ENCODE measurements at places on chromosomes 2 and 18. TPM values are rescaled to one million over a fixed set of nuclear protein-coding genes. Genes with fewer than 3 reads are reported as not detected.

GRCh38 chr2:67721516-67721915, 324.4 kb downstream of the ETAA1 start:
- no peak for DNase-seq

DNA sequence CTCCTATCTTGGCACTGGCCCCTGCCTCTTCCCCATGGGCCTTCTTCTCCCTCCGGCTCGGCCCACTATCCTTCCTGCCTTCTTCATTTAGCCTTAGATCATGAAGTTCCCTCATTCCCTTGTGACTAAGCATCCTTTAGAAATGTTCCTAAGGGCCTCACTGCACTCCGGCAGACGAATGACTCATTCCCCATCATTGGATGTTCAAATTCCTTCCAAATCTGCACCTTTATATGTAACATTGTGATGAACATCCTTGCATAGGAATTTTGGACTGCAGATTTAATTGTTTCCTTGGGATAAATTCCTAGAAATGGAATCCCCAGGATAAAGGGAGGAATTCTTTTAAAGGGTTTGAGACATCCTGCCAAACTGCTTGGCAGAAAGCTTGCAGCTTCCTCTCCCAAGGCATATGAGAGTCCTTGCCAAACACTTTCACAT, 19.0 kb downstream of the CRACDL start:
- DNase-seq = peak; percentile 48

DNA sequence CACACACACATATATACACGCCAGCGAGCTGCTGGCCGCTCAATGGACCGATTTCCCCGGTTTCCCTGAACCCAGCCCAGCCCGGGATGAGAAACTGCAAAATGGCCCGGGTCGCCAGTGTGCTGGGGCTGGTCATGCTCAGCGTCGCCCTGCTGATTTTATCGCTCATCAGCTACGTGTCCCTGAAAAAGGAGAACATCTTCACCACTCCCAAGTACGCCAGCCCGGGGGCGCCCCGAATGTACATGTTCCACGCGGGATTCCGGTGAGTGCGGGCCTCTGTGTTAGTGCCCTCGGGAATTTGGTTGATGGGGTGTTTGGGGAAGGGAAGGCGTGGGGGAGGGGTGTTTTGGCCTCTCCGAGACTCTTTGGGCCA, 392 bp downstream of the ST8SIA3 start:
- DNase-seq = no peak

DNA sequence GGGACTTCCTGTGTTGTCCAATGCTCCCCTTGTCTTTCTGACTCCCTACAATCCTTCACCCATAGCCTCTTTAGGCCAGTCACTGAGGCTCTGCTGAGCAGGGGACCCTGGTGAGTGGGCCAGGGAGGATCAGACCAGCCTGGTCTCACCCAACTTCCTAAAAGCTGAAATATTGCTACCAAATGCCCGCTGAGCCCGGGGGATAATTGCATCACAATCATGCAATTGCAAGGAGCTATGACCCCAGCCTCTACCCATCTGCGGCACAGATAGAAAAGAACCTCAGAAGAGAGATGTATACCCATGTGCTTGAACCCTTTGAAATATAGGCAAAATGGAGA, 3.7 kb upstream of the SP100 start:
- no peak for DNase-seq

DNA sequence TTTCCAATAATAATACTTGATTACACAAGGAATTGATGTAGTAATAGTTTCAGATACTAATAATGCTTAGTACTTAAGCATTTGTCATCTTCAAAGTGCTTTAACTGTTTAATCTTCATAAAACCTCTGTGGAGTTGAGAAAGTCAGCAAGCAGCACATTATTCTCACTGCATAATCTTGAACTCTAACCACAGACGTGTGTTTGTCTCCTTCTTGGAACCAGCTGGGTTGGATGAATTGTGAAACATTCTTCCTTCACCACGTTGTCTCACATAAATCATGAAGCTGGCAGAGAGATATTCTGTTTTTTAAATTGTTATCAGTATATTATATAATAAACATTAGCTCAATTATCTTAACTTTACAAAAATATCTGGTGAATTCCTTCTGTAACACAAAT, 55.1 kb upstream of the LDAH start:
- peak; percentile 10 for DNase-seq

DNA sequence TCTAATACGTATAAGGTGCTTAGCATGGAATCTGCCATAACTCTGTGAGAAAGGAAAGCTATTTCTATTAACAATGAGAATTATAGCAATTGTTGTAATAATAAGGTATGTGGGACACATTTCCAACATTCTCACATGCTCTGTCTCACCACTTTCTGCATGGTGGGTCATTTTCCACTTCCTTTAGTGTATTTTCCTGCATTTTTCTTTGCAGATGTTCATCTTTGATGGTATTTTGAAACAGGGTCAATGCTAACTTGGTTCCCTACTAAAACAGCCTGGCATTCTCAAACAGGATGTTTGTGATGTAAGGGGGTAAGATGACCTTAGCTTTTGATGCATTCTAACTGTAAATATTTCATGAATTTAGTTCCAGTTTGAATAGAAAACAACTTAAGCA, 54.7 kb downstream of the MYO1B start:
- DNase-seq = no peak

GRCh38 chr2:210917465-210917864, 361.1 kb downstream of the CPS1 start:
- DNase-seq = no peak

DNA sequence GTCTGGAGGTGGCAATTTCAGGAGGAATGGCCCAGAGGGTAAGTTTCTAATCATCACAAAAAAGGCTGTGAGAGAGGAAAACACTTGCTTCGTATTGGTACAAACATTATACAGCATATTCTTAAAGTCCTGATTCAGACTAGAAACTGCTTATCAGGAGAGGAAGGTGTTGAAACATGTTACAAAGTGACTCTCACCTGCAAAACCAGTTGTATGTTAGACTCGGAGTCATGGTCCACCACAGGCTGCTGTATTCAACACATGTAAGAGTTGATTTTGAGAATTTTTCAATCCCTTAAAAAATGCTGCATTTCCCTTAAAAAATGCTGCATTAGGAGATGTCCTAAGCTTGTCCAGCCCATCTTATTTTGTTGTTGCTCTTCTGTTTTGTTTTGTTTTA, 61.5 kb downstream of the MBP start:
- no peak for DNase-seq

DNA sequence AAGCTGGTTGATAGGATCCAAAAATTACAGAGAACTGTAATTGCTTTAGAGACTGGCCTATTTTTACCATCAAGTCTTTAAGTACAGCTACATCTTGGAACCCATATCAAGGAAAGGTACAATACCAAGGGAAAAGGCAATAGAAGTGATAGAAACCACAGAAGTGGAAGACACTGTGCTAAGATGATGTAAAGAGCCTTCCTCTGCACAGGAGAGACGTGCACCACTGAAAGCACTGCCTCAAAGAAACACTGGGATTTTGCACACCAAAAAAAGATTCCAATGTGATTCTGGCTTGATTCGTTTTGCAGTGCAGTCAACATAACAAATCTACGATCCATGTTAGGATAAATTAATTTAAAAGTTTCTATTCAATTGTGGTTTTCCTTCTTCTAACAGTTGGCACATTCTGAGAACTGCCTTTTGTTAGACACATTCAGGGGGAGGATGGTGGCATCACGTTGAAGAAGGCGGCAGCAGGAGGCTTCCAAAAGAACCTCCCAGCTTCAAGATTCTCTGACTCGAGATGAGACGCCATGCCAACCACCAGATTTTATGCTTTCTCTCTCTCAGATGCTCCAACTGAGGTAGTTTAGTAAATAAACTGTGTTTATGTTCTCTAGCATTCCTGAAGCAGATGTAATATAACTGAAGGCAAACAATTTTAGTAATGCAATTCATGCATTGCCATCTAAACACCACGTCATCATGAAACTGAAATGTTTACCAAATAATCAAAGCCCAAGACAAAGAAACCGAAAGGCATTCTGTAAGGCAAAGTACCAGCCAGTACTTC, 102.9 kb downstream of the BCL2 start:
- no peak for DNase-seq

DNA sequence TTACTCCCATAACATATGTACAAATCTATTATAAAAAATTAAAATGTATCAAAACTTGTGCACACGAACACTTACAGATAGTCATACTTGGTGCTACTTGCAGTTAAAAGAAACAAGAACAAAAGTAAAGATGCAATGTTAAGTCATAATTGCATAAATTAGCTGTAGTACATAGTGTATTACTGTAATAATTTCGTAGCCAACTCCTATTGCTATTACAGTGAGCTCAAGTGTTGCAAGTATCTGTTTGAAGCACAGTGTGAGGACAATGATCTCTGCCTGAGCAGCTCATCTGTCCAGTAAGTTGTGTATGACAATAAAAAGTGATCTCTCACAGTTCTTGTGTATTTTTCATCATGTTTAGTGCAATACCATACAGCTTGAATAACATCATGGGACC, 7.5 kb upstream of the SERPINB13 start:
- no peak for DNase-seq

DNA sequence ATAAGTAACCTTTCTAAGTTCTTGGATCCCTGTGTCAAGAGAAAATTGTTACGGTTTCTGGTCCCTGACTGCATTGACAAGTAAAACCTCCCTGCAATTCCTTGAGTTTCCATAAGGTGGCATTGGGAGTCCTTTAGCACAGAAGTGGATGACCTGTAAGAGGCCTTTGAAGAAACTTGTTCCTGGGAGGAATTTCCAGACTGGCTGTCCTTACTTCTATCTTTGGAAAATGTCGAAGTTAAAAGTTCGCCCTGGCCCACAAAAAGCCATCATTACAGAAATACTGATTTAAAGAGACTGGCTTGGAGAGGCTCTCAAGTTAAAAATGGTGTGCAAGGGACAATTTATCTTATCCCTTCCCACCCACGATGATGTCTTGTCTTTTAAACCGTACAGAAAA, 218.4 kb downstream of the CDH20 start:
- DNase-seq = peak; percentile 86

- DNase-seq = peak; percentile 94
Observed at GRCh38 chr2:235414422-235414821, 79.4 kb upstream of the AGAP1 start.

Gene OBSL1
- total RNA-seq = 173 TPM

Gene TRIB2
- 12.3 TPM for total RNA-seq

Gene IHH
- total RNA-seq = not detected
